Stimulated activated effector memory CD8-positive, alpha-beta T cell treated with anti-CD3 and anti-CD28 coated beads, Interleukin-12 subunit alpha, Interleukin-12 subunit beta, amount 100 ng/mL, for 72 hours (primary cell): ENCODE measurements at places on chromosomes 3 and 15.

- no peak for DNase-seq
Measured at GRCh38 chr3:177981576-177981975, 554.7 kb upstream of the KCNMB2 start.

GRCh38 chr3:8452112-8452511 lies 49.5 kb upstream of the LMCD1 start:
- DNase-seq = no peak

GRCh38 chr15:38781196-38781595 lies 216.6 kb upstream of the RASGRP1 start:
- DNase-seq = no peak

DNA sequence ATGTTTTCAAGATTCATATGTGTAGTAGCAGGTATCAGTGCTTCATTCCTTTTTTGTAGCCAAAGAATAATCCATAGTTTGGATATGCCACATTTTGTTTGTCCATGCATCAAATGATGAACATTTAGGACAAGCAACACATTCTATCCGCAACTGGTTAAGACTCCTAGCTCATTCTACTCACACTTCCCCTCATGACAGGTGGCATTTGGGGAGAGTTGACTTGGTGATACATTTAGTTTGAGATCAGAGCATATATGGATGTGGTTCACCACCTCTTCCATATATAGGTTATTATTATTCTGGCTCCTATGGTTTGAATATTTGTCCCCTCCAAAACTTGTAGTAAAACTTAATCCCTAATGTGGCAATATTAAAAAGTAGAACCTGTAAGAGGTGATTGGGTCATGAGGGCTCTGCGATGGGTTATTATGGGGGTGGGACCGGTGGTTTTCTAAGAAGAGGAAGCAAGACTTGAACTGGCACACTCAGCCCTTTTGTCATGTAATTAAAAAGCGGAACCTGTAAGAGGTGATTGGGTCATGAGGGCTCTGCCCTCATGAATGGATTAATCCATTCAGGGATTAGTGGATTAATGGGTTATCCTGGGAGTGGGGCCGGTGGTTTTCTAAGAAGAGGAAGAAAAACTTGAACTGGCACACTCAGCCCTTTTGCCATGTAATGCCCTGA lies 75.3 kb upstream of the HRH1 start:
- DNase-seq = no peak

DNA sequence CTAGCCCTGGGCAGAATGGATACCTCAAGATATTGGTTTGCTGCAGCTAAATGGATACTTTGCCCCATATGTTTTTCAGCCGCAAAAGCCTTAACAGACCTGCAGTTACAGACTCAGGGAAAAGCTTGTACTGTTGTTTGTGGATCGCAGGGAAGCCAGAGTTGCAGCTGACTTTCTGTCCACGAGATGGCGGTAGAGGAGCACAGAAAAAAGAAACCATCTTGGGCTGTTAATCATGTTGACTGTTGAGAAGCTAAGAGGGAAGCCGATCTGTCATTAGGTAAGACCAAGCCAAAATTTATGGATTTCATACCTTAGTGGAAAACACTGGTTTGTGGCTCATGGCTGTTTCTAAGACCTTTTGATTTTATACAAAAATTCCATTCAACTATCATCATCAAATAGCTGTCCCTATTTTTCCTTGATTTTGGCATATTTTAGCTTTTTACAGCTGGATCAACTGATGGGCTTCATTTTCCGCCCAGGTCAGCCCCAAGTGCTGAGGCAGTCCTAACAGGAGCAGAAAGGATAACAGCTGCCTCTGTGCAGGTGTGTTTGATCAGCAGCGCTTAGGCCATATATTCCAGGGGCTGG lies 205.7 kb upstream of the ZPLD1 start:
- DNase-seq = peak; percentile 88

DNA sequence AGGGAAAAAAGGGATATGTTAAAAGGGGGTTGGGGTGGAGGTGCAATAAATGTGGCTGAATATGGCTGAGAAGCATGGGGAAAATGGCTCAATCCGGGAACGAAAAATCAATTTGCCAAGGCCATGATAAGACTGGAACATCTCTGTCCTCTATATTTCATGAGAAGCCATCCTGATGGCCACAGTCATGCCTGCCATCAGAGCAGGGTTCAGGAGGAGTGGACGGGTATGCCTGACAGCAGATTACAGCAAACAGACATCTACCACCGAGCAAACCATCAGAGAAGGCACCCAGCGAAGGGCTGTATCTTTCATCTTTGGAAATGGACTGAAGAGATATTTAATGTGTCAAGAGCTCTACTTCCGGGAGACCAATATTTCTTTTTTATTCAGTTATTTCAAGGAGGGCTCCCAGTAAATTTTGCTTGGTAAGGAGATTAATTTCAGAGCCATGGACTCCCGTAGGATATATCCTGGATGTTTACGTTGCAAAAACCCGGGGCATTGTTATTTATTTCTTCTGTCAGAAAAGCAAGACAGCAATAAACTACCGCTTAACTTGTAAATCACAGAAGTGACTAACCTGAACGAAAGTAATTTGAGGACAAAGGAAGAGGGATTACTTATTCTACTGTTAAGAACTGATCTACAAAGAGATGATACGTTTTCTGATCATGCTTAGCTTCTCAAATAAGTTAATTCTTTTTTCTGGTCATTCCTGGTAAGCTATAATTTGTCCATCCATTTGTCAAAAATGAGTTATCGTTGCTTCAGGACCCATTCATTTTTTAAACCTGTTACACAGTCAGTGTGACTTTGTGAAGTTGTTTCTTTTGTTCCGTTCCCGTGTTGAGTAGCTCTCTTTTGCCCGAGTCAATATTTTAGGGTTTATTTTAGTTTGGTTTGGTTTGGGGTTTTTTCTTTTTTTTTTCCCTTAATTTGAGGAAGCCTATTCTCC lies 80.6 kb upstream of the CHD2 start:
- DNase-seq = no peak

GRCh38 chr3:126199256-126199655 lies 18.9 kb upstream of the ALDH1L1 start:
- no peak for DNase-seq
